ENCODE measurements at places on chromosomes 1 and 21.

GRCh38 chr1:169949139-169949538 is 55.4 kb upstream of the SCYL3 start:
- ATAC-seq, result no peak

- no peak for ATAC-seq
These were observed 1224.3 kb upstream of the B3GALT2 start for GRCh38 chr1:194410756-194411155.

DNA sequence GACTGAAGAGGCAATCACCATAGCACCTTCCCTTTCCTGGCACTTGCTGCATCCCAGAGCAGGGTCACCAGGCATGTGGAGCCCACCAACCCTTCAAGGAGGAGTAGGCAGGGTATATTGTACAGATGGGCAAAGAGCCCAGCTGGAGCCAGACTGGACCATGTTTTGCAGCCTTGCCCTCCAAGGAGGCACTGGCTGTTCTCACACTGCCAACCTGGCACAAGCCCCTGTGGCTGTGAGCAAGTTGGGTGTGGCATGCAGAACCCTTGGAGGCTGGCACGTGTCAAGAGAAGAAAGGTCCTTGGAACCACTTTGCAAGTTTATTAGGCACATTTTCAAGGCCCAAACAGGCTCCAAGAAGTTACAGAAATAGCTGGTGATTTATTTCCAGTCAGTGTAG is 146.4 kb downstream of the FOXD2 start:
- no peak for ATAC-seq

GRCh38 chr21:35508139-35508888 is 459.2 kb upstream of the RUNX1 start:
- ATAC-seq, result peak; percentile 61

GRCh38 chr1:92374223-92374622 is 75.4 kb downstream of the RPAP2 start:
- no peak for ATAC-seq

DNA sequence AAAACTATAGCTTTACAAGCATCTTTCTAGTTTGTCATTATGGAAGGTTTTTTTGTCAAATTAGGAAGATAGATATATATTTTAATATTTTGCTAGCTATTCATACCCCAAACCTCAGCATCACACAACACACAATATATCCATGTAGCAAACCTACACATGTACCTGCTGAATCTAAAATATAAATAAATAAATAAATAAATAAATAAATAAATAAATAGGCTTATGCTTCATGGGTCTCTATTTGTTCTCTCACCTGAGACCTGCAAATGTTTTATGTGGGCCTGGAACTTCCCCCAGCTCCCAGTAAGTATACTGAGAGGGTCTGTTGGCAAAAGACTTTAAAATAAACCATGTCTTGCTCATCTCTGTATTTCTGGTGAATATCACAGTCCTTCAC is 147.4 kb upstream of the BEND5 start:
- ATAC-seq, result no peak

Data from esophagus mucosa (tissue), 1 donor.